ENCODE measurements at places on chromosomes 5 and 9.

DNA sequence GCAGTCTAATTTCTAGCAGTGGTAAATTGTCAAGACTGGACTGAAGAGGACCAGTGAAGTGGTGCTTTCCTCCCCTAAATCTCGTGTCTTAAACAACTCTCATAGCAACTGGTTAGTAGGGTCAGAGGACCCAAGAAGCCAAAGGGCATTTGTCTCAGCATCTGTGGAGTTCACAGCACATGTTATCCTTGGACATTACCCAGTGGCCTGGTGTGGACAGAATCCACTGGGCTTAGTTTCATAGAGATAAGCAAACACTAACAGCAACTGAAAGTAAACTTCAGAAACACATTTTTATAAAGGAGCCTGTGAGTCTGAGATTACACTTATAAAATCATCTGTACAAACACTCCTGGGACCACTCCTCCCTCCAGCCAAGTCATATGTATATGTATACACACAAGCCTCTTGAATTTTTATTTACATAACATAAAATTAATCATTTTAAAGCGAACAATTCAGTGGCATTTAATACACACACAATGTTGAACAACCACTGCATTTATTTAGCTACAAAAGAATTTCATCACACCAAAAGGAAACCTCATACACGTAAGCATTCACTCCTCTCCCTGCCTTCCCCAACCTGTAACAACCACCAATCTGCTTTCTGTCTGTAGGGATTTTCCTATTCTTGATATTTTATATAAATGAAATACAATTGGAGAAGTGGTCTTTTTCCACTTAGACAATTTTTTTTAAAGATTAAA, 457.8 kb downstream of the RASEF start:
- no peaks in the 10 kb centered on the region for H3K4me1 ChIP-seq
- no peaks in the 10 kb centered on the region for H3K27me3 ChIP-seq
- DNase-seq = no peak
- no peak overlapping the region for H3K4me3 ChIP-seq
- peak overlapping the region; percentile 60 for H3K27ac ChIP-seq

DNA sequence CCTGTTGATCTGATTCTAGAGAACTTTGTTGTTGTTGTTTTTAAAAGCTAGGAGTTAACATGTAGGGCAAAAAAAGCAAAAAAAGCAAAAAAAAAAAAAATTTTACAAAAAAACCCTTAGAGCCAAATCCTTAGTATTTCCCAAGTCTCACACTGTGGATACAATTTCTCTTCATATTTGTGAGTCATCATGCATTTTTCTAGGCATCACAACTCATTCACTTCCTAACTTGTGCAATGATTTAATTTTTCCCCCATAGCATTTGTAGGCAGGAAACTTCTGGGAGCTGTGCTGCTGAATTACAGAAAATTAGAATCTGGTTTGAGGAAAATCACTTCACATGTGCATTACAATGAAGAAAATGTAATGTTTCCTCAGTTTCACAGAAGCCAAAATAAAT, 91.9 kb downstream of the MARCHF3 start:
- no peaks in the 10 kb centered on the region for H3K4me1 ChIP-seq
- H3K36me3 ChIP-seq = no peaks in the 10 kb centered on the region
- no peak overlapping the region for H3K27ac ChIP-seq
- no peak for DNase-seq
- H3K4me3 ChIP-seq = no peak overlapping the region

DNA sequence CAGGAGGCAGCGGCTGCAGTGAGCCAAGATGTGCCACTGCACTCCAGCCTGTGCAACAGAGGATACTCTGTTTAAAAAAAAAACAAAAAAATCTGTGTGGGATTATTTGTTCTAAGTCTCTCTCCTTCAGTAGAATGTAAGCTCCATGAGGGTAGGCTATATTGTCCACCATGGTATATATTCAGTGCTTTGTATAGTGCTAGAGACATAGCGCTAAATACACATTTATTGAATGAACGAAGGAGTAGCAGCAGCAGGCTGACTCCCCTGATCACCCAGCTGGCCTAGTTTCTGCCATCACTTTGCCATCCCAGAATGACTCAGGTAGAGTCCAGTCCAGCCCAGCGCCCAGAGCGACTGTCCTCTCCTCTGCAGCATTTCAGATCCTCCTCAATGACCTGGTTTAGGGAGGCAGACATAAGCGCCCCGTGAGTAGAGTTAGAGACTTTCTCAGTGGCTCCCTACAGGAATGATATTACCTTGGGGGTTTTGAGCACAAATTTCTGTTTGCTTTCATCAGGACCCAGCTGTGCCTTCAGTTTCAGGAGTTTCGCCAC, 716 bp downstream of the HARS1 start:
- H3K27me3 ChIP-seq = no peaks in the 10 kb centered on the region
- peaks cover 7% of the 10 kb centered on the region for H3K36me3 ChIP-seq
- H3K4me1 ChIP-seq = peaks cover 3% of the 10 kb centered on the region
- H3K27ac ChIP-seq = peak overlapping the region; percentile 85
- H3K4me3 ChIP-seq = peak overlapping the region; percentile 59

DNA sequence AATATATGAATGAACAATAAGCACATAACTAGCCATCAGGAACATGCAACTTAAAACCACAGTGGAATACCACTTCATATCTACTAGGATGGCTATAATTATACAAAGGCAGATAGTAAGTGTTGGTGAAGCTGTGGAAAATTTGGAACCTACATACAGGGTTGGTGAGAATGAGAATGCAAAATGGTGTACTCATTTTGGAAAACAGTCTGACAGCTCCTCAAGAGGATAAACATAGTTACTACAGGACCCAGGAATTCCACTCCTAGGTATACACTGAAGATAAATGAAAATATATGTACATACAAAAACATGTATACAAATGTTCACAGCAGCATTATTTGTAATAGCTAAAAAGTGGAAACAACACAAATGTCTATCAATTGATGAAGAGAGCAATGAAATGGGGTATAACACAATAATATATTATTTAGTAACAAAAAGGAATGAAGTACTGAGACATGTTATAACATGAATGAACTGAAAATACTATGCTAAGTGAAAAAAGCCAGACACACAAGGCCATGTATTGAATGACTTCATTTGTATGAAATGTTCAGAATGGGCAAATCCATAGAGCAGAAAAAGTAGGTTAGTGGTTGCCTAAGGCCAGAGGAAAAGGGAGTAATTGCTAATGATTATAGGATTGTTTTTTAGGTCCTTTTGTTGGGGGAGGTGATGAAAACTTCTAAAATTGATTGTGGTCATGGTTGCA, 31.2 kb upstream of the CDK5RAP2 start:
- H3K36me3 ChIP-seq = peaks cover 3% of the 10 kb centered on the region
- no peaks in the 10 kb centered on the region for H3K4me1 ChIP-seq
- no peak for DNase-seq
- no peaks in the 10 kb centered on the region for H3K27me3 ChIP-seq
- H3K4me3 ChIP-seq = no peak overlapping the region
- no peak overlapping the region for H3K27ac ChIP-seq

DNA sequence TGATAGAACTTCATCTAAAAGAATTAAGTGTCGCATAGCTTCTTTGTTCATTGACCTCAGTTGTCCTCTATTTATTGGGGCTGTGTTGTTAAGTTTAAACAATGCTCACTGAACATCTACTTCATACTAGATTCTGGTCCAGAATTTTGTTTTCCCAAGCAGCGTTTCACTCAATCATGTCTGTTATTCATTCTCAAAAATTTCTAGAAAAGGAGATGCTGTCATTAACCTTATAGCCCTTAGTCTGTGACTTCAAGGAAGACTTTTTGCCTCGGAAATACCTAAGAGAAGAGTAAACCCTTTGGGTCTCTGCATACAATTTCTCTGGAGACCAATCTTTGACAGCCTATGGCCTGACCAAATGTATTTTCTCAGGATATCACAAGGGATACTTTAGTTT, 171.7 kb downstream of the FGF1 start:
- no peak for DNase-seq
- H3K36me3 ChIP-seq = no peaks in the 10 kb centered on the region
- H3K4me1 ChIP-seq = peaks cover 32% of the 10 kb centered on the region
- H3K27ac ChIP-seq = no peak overlapping the region

DNA sequence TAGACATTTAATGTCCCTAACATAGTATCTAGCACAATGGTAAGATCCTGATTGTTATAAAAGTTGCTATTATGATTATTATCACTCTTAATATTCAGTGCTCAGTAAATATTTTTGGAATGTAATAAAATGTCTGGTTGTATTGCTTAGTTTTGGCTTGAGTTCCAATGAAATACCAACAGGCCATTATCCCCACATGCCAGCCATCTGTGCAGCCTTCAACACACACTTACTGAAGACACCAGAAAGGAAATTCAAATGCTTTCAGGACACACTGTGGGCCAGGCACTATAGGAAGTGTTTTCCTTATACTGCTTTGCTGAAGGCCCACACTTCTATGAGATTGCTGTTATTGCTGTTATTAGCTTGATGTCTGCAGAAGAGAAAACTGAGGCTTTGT, 157.5 kb downstream of the TRIM32 start:
- no peak for DNase-seq
- no peak overlapping the region for H3K4me3 ChIP-seq

- H3K4me1 ChIP-seq = no peaks in the 10 kb centered on the region
- H3K36me3 ChIP-seq = no peaks in the 10 kb centered on the region
- no peak for DNase-seq
- no peak overlapping the region for H3K4me3 ChIP-seq
- H3K27me3 ChIP-seq = no peaks in the 10 kb centered on the region
These were observed 1604.5 kb upstream of the NUDT12 start for GRCh38 chr5:105167092-105167491.

DNA sequence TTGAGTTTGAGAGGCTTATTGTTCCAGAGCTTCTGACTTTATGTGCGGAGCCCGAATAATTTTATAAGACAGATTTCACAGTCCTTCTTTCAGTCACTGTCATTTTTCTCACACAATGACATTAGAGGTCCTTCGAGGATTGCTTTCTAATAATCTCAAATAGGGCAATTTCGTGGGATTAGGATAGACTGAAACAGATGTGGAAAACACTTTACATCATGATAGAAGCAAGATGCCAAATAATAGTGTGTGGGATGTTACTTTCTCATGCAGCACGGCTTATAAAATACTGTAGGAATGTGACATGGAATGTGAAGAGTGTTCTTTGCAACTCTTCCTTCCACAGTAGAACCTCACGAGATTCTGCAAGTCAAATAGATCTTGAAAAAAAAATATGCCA, 451.3 kb downstream of the SEMA5A start:
- H3K4me3 ChIP-seq = no peak overlapping the region
- no peak overlapping the region for H3K27ac ChIP-seq
- no peaks in the 10 kb centered on the region for H3K36me3 ChIP-seq
- no peaks in the 10 kb centered on the region for H3K27me3 ChIP-seq
- H3K4me1 ChIP-seq = no peaks in the 10 kb centered on the region
- DNase-seq = no peak

- DNase-seq = no peak
- H3K4me3 ChIP-seq = no peak overlapping the region
- no peaks in the 10 kb centered on the region for H3K27me3 ChIP-seq
- no peak overlapping the region for H3K27ac ChIP-seq
- peaks cover 6% of the 10 kb centered on the region for H3K4me1 ChIP-seq
- no peaks in the 10 kb centered on the region for H3K36me3 ChIP-seq
These were observed 44.2 kb upstream of the SPIN1 start for GRCh38 chr9:88344013-88344412.

- peaks cover 3% of the 10 kb centered on the region for H3K36me3 ChIP-seq
- no peaks in the 10 kb centered on the region for H3K27me3 ChIP-seq
- H3K4me1 ChIP-seq = peaks cover 4% of the 10 kb centered on the region
- H3K4me3 ChIP-seq = peak overlapping the region; percentile 79
- peak overlapping the region; percentile 78 for H3K27ac ChIP-seq
These were observed 492 bp downstream of the RABL6 start for GRCh38 chr9:136808075-136808805.

DNA sequence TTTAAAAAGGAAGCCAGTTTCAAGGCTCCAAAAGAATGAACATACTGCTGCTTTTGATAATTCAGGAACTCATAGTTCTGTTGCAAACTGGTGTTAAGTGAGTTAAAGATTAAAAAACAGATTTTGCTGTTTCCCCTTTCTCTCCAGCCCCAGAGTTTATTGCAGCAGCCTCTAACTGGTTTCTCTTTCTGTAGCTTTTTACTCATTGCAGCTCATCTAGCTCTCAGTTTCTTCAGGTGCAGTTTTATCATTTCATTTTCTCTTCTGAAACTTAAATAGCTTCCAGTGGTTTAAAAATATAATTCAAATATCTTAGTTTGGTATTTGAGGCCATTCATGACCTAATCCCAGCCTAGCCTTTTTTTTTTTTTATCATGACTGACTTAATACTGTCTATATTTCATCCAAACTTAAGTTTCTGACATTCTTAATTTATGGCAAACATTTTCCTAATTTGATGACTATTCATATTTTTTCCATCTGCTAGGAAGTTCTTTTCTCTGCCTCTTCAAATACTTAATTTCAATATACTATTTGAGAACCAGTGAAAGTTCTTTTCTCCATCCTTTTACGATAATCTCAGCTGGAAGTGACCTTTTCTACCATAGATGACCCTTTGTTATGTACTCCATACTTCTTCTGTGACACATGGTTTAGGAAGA, 252.7 kb upstream of the GRIA1 start:
- H3K27me3 ChIP-seq = no peaks in the 10 kb centered on the region
- H3K4me3 ChIP-seq = no peak overlapping the region
- H3K36me3 ChIP-seq = no peaks in the 10 kb centered on the region
- no peak for DNase-seq

Data from small intestine (tissue), 16 donors.